Activated CD8-positive, alpha-beta memory T cell treated with anti-CD3 and anti-CD28 coated beads for 48 hours (primary cell): ENCODE measurements at places on chromosomes 12 and 14.

DNA sequence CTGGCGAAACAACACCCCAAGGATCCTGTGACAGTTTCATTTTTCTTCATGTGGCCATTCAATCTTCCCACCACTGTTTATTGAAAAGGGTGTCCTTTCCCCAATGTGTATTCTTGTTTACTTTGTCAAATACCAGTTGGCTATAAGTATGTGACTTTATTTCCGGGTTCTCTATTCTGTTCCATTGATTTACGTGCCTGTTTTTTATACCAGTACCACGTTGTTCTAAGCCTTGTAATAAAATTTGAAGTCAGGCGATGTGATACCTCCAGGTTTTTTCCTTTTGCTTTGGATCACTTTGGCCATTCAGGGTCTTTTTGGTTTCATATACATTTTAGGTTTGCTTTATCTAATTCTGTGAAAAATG, 9.1 kb upstream of the MGAT4C start:
- DNase-seq, result no peak

DNA sequence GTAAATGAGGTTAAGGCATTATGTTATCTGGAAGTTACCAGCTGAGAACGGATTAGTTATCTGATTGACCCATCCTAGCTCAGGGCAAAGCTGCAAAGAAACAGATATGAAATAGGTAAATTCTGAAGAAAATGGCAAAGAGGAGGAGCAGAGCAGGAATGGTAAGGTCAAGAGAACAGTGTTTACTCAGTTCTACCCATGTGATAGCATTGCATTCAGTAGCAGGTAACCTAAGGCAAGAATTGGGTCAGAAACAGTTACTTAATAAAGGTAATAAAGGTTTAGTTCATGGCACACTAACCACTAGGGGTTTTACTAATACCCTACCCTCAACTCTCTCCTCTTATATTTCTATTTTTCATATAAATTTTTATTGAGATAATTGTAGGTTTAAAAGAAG, 224.8 kb downstream of the ASCL1 start:
- DNase-seq, result no peak

DNA sequence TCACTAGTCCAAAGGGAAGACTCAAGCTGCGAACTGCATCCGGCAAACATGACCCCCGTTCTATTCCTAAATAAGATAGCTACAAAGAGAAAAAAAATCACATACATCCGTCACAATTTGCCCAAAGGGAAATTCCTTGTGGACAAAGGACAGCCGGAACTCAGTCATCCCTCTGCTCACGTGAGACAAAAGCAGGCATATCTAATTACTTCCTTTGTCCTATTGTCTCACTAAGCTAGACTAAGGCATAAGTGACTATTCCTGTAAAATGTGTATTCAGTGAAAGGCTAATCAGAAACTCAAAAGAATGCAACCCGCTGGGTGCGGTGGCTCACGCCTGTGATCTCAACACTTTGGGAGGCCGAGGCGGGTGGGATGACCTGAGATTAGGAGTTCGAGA, 27.2 kb upstream of the NINJ2 start:
- DNase-seq, result no peak

- no peak for DNase-seq
Observed at GRCh38 chr12:131026754-131027153, 73.0 kb downstream of the ADGRD1 start.

DNA sequence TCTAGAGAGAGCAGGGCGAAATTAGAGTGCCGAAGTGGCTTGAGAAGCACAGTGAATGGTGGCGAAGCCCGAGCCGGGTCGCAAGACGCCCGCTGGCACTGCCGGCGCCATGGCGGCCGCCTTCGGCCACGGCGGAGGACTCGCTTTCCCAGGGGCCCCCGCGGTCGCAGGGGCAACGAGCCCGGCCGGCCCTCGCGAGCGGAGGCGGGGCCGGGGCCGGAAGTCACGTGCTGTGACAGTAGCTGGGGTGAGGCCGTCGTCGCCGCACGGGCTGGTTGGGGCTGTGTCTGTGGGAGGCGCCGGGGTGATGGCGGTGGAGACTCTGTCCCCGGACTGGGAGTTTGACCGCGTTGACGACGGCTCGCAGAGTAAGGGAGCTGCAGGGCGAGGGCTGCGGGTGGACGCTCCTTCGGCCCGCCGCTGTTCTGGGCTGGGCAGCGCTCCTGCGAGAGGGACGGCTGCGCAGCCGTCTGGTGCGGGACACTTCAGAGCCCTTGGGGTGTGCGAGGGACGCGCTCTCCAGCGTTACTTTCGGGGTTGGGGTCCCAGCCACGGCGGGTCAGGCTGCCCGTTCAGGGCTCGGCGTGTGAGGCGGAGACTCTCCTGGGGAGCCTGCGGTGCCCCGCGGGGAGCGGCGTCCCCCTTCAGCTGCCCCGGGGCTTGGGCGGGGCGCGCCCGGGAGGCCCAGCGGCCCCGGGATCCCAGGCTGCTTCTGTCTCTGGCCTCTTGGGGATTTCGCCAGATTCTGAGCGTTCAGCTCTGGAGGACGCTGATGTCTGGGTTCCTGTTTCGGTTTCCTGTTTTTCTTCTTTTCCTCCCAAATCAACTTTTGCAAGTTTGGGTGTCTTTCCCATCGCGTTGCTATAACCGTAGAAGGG, at the start of gene WASHC4:
WASHC4 (plus strand) TSS at position 238 of the 878 bp plus-strand sequence; CDS start at position 308, 70 bp downstream.
- DNase-seq, result peak; percentile 82

DNA sequence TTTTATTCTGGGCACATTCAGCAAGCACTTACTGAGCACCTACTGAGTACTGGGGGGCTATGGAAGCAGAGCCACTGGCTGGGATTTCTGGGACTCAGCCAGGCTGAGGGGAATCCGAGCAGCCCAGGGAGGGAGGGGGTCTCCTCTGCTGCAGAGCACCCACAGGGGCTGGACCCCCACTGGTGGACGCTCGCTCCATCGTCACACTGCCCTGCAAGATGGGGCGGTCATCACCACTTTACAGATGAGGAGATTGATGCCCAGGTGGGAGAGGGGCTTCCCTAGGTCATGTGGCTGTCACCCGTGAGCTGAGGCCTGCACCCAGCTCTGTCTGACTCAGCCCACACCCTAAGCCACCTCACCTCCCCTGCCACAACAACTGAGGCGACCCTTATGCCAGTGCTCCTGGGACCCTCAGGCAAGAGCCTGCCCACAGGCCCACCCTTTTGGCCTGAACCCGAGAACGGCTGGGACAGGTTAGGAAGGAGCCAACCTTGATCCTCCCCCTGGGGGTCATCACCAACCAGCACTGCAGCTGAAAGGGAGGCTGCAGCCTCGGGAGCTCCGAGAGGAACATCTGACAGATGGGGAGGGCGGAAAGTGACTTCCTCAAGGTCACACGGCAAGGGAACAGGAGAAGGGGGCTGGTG, 74.4 kb downstream of the SERPINA3 start:
- DNase-seq, result no peak

DNA sequence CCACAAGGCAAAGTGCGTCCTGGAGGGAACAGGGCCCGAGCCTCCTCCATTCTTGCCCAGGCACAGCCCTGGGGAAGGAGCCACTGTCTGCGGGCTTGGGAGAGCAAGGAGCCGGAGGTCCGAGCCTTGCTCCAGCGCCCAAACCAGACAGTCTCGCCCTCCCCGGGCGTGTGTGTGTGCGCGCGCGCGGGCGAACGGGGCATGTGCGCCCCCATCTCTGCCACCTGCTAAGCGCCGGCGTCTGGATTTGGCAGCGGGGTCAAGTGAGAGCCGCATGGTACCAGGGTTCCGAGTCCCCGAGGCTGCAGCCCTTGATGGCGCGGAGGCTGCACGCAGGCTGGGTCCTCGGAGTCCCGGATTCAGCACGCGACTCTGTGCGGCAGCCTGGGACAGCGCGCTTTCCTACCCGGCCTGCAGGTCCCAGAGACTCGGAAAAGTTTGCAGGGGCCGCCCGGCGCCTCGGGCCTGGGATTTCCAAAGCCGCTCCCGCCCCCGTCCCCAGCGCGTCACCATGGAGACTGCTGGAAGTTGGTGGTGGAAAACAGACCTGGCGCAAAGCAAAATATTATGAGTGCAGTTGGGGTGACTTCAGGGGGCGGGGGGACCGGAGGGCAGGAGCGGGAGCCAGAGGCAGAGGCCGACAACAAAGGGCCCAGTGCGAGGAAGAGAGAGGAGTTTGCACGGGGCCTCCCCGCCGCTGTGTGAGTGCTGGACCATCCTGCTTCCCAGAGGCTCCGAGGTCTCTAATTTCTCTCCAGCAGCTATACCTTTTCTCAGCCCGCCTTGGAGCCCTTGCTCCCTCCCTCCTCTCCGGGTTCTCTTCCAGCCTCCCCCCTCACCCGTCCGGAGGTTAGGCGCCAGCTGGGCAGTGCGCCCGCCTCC, 4.2 kb downstream of the RFX4 start:
- DNase-seq, result no peak

GRCh38 chr12:97404093-97404492, 58.5 kb upstream of the RMST start:
- no peak for DNase-seq

GRCh38 chr12:111057701-111058425, 137.5 kb upstream of the MYL2 start:
- no peak for DNase-seq
